ENCODE measurements at places on chromosomes 4 and X.

DNA sequence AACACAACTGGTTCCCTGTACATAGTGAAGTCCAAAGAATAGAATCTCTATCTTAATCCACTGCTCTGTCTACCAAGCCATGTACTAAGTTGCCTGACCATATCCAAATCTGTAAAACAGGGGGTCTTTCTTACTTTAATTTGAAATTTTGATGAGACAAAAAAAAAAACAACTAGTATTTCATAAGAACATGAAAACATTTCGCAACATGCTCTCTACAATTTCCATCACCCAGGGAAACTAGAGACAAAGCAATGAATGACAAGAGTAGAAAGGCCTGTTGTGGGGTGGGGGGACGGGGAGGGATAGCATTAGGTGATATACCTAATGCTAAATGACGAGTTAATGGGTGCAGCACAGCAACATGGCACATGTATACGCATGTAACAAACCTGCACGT lies 279.9 kb downstream of the PPP3CA start:
- no peak for DNase-seq

DNA sequence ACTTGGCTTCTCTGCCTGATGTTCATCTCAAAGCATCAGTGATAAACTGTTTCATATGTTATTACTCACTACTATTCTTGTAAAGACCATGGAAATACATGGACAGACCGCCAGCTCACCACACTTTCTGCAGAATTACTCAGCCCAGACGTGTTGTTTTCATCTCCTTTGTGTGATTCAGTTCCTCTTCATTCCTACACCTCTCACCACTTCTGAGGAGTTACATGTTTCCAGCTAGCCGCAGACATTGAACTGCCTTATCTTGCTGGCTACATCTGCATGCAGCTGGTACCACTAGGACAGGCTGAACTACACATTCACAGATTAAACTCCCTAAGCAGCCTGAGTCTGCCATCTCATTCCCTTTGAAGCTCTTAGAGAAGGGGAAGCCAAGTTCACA lies 443.2 kb upstream of the FGF16 start:
- DNase-seq = no peak

GRCh38 chr4:112329672-112330375 lies 32.7 kb downstream of the ALPK1 start:
- DNase-seq = no peak

- no peak for DNase-seq
Measured at GRCh38 chr4:68361146-68361589, 11.3 kb upstream of the YTHDC1 start.

DNA sequence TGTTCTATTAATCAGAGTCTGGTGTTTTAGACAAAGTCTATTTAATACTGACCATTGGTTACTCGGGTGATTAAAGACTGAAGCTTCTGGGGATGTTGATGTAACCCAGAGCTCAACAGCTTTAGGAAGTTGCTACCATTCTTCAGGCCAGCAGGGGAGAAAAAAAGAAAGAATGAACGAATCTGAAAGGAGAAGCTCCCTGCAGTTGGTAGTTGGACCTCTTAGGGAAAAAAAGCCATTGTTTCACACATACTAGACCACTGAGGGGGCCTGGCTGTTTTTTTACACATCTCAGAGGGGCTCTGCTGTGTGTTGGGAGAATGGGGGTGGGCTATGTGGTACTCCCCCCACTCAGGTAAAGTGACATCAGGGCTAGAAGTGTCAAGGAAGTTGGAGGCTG lies 378.9 kb downstream of the KCNIP4 start:
- DNase-seq = no peak

GRCh38 chr4:108247387-108248049 lies 78.8 kb upstream of the LEF1 start:
- DNase-seq = no peak

DNA sequence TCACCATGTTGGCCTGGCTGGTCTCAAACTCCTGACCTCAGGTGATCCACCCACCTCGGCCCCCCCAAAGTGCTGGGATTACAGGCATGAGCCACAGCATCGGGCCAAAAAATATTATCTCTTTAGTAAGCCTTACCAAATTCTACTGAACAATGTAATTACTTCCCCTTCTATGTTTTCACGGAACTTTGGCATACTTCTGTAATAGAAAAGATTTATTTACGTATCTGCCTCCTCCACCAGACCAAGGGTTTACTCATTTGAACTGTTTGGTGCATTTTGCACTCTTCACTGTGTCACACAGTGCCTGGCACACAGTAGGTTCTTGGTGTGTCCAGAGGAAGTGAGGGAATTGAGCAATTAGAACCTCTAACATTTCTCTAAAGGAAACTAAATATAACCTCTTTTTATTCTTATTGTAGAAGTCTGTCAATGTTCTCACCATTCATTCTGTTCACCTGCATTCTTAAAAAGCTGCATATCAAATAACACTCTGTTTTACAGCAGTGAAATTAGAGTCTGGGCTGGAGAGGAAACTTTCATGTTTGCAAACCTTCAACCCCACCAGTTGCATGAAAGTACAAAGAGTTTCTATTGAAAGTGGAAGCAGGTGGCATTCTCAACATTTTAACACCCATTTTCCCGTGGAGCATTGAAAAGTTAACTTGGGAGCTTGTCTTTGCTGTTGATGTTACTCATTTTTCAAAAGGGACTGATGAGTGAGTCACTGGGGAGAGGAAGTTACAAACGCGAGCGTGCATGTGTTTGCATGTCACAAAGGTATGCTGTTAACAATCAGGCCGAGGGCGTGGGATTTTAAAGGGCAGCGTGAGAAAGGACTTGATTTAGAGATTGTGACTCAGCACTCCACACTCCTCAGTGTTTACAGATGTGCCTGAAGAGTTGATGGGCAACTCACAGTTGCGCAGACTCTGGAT lies 314.1 kb downstream of the STK32B start:
- DNase-seq = peak; percentile 52

DNA sequence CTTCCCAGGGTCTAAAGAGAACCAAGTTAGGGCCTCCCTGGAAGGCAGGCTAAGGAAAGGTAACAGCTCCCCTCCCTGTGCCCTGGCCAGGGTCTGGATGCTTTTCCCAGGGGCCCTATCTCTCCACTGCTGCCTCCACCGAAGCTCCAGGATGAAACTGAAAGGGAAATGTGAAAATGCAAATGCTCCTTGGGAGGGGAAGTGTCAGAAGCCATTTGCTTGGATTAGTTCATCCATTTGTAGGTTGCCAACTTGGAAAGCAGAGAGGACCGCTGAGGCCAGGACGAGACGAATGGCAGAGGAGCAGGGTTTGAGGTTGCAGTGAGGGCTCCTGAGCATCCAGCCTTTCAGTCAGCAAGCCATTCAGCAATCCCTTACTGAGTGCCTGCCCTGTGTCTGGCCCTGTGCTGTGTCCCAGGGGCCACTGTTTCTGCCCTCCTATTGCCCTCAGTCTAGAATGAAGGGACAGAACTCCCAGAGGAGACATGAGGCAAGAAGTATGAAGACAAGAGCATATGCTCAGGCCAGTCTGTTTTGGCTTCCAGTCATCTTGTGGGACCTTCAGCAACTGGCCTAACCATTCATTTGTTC lies 45.9 kb upstream of the PGRMC1 start:
- no peak for DNase-seq

GRCh38 chr4:139547979-139548378 lies 8.0 kb downstream of the SETD7 start:
- DNase-seq = no peak

- no peak for DNase-seq
Measured at GRCh38 chr4:71932941-71933340, 98.9 kb upstream of the NPFFR2 start.

- no peak for DNase-seq
Measured at GRCh38 chrX:120136840-120137239, 21.1 kb upstream of the RHOXF1 start.

DNA sequence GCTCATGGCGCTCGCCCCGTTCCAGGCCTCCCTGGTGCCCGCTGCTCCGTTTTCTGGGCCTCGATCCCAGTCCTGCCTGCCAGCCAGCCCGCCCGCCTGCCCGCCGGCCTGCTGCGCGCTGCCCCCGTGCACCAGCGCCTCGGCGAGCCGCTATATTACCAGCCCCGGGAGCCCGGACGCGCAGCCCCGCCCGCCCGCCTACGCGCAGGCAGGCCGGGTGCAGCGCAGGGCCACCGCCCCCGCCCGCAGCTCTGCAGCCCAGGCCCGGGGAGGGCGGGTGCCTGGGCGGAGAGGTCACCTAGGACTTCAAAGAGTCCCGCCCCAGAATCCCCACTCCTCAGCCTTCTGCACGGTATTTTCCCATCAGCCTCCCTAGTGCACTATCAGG lies at the start of gene MAOB:
Gene MAOB (minus strand): TSS at position 157 of the 388 bp plus-strand sequence. CDS start 151 bp downstream, at position 6.
- DNase-seq = no peak

GRCh38 chrX:95791876-95792275 lies 892.8 kb upstream of the DIAPH2 start:
- no peak for DNase-seq

DNA sequence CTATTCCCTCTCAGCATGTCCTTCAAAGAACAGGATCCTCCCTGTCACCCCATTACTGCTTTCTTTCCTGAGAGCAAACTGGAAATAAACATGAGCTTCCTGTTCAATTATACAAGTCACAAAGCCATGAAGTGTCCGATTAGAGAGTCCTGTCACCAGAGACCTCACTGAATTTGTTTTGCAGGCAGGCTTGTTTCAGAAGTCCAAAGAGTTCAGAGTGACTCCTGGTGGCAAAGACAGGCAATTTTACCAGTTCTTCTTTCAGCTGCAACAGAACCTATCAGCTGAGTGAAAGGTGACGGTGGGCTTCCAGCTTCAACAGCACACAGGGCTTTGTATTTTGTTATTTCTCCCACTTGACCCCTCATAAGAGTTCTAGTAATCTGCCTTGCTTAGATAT lies 6.4 kb downstream of the ELK1 start:
- DNase-seq = no peak

- no peak for DNase-seq
Measured at GRCh38 chr4:52144372-52144771, 93.3 kb downstream of the SPATA18 start.

- DNase-seq = no peak
Measured at GRCh38 chr4:10260777-10261176, 144.2 kb upstream of the WDR1 start.

DNA sequence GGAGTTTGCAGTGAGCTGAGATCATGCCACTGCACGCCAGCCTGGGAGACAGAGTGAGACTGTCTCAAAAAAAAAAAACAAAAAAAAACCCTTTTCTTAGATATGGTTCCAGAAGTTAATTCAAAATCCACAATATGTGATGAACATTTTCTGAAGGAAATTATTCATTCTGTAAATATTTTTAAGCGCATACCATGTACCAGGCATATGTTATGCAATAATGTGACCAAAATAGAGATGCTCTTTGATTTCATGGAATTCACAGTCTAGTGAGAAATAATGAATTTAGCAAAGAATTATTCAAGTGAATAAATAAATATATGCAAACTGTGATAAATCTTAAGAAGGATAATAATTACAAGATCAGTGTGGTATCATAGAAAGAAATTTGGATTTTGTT lies 174.7 kb downstream of the GC start:
- no peak for DNase-seq

- peak; percentile 26 for DNase-seq
Measured at GRCh38 chrX:72002875-72003274, 92.2 kb downstream of the NHSL2 start.

- DNase-seq = no peak
Measured at GRCh38 chr4:77025643-77026321, 50.0 kb downstream of the CCNI start.

DNA sequence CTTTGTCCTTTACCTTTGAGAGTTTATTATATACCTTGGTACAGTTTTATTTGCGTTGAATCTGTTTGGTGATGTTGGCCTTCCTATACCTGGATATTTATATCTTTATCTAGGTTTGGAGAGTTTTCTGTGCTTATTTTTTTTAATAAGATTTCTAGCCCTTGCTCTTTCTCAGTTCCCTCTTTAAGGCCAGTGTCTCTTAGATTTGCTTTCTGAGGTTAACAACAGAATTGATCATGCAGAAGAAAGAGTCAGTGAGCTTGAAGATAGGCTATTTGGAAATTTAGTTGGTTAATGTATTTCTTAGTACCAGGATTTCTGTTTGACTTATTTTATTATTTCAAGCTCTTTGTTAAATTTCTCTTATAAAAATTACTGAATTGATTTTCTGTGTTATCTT lies 12.7 kb upstream of the TAF7L start:
- DNase-seq = no peak

DNA sequence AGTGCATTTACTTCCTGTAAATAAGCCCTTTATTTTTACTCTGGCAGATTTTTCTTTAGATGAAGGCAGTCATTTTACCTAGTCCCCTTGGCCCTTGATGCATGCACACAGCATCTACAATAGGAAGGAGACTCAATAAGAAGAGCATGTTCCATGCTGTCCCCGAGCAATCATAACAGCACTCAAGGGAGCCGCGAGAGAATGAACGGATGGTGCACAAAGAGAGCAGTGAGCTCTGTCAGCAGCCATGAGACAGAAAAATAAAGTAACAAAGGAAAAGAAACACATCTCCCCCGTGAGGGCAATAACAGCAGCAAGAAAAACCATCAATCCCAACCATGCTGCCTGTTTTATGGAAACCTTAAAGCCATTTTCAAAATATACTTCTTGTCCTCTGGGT lies 11.9 kb downstream of the SMIM31 start:
- DNase-seq = no peak

DNA sequence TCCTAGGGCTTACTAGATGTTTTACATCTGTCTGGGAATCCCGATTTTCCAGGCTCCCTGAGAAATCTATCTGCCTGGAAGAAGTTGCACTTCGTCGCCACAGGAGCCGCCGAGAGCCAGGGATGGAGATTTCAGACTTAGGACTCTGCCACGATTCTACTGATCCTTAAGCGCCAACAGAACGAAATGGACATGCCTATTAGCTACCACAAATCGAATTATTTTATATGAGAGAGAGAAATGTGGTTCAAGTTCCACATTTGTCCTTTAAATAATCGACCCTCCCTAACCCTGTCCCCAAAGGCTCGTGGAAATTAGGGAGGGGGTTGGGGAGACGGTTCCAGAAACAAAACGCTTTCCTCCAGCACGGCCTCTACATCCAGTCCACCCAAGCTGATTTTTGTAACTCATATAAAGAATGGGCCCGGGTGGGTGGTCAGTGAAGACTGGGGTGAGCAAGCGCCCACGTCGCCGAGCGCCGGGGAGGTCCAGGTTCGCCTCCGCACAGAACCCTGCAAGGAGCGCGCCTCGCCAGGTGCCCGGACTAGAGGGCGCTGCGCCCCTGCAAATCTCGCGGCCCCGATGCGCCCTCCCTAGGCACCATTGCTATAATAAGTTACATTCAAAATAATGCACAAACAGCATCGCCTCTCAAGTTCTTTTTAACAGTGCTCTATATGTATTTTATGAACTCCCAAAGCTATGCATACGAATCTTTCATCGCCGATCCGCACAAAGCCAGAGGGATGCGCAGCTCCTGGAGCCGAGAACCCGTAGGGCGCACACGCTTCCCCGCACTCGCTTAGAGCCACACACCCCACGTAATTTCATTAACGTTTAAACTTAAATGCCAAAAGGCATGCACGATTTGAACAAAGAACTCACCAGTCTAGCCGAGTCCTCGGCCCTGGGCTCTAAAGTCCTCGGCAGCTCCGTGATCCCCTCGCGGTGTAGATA lies 2.1 kb upstream of the FAT1 start:
- DNase-seq = peak; percentile 83

Data from coronary artery (tissue), 2 donors.